CD4-positive, alpha-beta T cell treated with Interferon gamma for 1 hour (primary cell): ENCODE measurements at places on chromosomes 1 and 21.

- no peak for DNase-seq
Observed at GRCh38 chr1:153366261-153366660, 8.6 kb downstream of the S100A9 start.

DNA sequence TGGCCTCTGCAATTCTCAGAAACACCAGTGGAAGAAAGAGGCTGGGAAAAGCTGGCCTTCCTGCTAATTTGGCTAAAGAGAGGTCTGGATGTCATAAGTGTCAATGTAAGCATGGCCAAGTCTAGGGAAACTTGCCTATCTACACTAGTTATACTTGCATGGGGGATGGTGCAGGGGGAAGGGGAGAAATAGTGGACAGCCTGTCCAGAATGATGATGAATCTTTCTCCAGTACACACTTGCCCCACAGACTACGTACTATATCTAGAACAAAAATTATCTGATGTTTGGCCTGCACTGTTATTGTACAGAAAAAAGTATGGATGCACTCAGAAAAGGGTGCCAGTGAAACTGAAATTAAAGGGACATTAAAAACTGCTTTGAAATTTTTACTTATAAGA is 114.5 kb downstream of the SLC25A24 start:
- DNase-seq: no peak

- no peak for DNase-seq
Observed at GRCh38 chr1:92424381-92424780, 62.3 kb downstream of the GFI1 start.

- DNase-seq: no peak
Observed at GRCh38 chr1:1318131-1318652, 6.3 kb downstream of the INTS11 start.

DNA sequence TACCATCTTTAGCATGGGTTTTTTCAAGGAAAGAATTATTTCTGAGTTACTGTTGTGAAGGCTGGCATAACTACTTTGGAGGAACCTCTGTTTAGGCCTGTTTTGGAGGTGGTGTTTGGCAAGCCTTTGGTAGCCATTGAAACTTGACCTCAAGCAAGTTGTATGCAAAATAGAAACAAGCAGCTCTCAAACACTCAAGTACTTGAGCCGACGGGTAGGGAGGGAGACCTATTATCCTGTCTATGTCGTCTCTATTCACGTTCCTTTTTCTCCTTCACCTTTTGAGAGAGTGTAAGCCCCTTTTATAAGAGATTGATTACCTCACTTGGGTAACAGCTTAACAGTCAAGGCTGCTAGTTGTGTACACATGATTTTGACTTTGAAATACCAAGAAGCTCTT is 878.3 kb upstream of the CXADR start:
- no peak for DNase-seq

DNA sequence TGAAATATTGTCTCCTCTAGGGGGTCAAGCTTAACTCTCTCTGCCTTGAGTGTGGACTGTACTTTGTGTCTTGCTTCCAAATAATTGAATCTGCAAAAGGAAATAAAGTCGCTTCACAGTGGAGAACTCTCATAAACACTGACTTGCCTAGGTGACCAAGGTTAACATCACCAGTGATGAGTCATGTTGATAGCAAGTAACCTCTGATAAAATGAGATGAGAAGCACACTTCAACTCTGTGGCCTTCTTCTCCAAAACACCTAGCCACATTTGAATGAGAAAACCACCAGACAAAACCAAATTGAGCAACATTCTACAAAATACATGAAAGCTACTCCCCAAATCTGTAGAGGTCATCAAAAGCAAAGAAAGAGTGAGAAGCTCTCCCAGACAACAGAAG is 37.6 kb downstream of the PDE4B start:
- no peak for DNase-seq

DNA sequence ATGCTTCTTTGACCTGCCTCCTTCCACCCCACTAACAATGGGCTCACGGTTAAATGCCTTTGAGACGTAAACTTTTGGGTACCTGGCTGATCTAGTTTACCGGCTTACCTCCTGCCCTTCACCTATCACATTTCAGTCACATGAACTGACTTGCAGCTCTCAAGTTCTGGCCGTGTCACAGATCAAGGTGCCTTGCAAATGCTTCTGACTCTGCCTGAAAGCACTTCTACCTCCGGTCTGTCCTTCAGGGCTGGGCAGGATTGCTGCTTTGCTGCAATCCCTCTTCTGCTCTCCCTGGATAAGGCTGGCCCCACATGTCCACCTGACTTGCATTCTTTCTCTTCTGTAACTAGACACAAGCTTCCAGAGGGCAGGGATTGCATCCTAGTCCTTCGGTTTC is 69.0 kb downstream of the GRIK1 start:
- DNase-seq: no peak
